ENCODE measurements at places on chromosomes 1 and 21.
A peak's percentile ranks its signal among the peaks of the same experiment; 100 is the strongest.

DNA sequence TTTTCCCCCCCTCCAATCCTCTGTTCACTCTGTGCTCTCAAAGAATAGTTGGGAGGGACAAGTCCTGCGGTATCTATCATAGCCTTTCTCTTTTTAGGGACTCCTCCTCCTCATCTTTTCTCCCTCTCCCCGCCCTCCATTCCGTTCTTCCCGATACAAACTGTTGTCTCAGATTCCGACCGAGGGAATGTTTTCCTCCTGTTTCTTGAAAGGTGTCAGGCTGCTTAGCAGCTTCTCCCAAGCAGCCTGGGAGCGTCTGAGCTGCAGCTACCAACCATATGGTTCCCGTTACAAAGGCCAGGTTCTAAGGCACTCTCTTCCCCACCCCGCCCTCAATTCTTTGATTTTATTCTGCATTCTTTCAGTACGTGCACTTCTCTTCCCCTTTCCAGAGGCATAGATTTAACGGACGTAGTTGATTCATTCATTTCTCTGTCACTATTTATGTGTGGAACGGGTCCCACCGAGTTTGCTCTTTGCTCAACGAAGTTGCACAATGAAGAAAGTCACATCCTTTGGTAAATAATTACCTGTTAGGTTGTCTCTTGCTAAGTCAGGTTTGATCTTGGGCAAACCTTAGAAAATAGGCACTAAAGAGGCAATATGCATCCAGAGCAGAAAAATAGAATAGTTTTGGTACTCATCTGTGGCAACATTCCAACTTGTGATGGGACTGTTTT, 2.8 kb downstream of the ADGRL2 start:
- no peak for DNase-seq

DNA sequence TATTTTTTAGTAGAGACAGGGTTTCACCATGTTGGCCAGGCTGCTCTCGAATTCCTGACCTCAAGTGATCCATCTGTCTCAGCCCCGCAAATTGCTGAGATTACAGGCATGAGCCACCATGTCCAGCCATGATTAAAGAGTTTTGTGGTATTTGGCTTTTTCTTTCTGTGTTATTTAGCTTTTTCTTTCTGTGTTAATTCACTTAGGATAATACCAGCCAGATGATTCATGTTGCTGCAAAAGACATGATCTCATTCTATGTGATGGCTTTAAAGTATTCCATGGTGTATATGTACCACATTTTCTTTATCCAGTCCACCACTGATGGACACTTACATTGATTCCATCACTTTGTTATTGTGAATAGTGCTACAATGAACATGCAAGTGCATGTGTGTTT, 1135.2 kb downstream of the AMY1C start:
- DNase-seq, result no peak

DNA sequence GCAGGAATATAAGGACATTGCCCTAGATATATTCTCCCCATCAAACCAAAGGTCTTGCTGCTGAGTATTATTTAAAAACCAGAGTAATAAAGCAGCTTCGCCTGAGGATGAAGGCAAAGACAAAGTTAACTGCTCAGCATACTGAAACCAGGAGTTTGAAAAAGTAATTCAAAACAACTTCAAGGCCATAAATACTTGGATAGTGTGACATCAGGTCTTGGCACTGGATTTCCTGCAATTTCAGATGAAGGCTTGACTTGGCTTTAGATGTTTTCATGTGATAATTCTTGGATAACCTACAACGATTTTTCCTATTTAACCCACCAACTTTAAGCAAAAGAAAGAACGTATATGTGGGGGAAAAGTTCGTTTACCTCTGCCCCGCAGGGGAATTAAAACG, 10.6 kb downstream of the SOD1 start:
- DNase-seq, result no peak

- peak; percentile 79 for DNase-seq
Measured at GRCh38 chr1:26993237-26994019, at the start of gene TRNP1. TRNP1 (plus strand) TSS chr1:26993692; CDS start chr1:26993787, 95 bp downstream.

- DNase-seq, result no peak
Measured at GRCh38 chr1:109615879-109616278, 3.5 kb downstream of the GNAT2 start.

DNA sequence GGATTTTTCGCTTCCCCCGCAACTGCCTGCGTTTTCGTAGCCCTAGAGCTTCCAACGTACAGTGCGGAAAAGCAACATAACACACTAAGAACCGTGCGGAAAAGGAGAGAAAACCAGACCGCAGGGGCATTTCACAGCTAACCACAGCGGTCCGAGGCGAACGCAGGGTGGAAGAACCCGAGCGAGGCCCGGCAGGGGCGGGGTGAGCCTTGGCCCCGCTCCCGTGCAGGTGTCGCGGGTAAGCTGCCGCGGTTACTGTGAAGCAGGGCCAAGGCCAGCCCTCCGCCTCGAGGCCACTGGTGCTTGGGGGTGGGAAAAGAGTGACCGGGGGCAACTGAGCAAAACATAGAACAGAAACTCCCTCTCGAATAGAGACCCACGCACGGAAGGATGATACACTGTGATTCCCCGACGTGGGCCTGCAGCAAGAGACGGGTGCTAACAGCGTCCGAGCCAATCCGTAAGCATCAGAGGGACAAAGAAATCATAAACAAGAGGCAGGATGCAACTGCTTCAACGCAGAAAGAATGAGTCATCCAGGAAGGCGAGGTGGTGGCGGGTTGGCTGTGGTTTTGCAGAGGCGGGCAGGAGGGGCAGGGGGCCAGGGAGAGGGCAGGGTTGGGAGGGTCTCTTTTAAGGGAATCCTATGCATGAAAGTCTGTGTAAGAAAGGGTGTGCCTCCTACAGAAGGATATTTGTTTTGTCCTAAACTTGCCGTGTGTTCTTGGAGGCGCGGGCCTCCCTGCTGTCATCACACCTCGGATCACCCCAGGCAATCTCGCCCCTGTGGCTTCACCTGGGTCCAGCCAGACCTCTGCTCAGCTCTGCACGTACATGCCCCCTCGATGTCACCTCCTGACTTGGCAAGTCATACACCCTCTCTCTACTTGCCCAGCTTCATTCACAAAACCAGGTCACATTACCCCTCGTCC, 7.3 kb downstream of the GNG4 start:
- peak; percentile 74 for DNase-seq

DNA sequence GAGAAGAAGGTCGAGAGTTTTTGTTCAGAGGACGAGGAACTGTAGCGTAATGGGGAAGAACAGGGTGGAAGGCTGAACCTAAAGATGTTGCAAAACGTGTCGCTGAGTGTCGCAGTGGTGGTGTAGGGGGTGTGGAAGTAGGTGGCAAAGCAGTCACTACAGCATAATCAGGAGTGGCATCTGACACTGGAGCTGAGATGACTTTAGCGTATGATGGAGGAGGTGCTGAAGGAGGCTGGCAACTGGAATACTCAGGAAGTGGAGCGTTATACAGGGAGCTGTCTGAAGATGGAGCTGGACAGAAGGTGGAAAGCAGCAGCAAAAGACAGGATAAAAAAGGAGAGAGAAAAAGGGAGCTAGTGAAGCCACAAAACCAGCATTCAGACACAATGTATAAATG, 89.9 kb upstream of the LBR start:
- DNase-seq, result no peak

GRCh38 chr1:51276286-51276685, 40.2 kb downstream of the RNF11 start:
- no peak for DNase-seq

DNA sequence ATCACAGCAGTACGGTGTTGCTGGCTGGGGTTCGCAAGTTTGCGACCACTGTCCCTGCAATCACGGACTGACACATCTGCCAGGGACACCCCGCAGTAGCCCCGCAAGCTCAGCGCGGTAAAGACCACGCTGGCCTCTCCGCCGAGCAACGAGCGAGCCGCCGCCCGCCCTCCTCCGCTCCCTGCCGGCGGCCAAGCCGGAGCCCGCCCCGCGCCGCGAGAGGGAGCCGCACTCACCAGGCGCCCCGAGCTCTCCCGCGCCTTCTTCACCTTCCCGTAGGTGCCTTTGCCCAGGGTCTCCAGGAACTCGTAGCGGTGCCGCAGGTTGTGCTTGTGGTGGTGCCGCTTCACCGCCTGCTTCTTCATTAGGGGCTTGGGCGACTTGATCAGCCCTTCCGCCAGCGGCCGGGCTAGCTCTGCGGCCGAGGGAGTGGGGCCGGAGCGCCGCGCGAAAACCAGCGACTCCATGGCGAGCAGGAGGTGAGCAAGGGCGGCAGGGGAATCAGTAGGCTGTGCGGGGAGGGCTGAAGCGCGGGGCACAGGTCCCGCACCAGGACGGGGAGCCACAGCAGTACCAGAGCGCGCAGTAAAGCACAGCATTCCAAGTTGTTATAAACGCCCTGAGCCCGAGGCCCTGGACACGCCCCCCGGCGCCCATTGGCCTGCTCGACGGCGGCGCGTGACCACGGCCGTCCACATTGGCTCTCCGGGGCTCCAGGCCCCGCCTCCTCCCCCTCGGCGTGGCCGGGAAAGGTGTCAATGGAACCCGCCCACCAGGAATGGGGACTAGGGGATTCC, at the start of gene NUAK2:
Gene NUAK2 (minus strand): TSS at position 584 of the 797 bp plus-strand sequence. CDS start 117 bp downstream, at position 467.
- DNase-seq, result peak; percentile 87

- no peak for DNase-seq
Measured at GRCh38 chr1:52427152-52427551, 22.8 kb downstream of the PRPF38A start.

- DNase-seq, result no peak
Measured at GRCh38 chr1:2251786-2252185, 23.7 kb downstream of the SKI start.

- DNase-seq, result no peak
Measured at GRCh38 chr1:59107516-59107915, 189.4 kb upstream of the FGGY start.

DNA sequence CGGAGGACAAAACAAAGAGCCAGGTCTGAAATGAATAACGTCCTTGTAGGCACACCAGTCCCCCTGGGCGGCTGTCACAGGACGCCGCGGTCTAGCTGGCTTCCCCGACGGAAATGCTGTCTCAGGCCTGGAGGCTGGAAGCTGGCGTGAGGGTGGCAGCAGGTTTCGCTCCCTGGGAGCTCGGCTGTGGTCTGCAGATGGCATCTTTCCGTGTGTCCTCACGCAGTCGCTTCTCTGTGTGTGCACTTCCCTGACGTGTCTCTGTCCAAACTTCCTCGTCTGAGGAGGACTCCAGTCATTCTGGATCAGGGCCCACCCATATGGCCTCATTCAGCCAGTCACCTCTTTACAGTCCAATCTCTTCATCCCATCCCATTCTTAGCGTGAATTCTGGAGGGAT, 14.2 kb downstream of the TNFRSF14 start:
- no peak for DNase-seq

- no peak for DNase-seq
Measured at GRCh38 chr21:15264084-15264665, 199.4 kb upstream of the NRIP1 start.

- no peak for DNase-seq
Measured at GRCh38 chr1:92038695-92039346, 9.0 kb downstream of the EPHX4 start.

DNA sequence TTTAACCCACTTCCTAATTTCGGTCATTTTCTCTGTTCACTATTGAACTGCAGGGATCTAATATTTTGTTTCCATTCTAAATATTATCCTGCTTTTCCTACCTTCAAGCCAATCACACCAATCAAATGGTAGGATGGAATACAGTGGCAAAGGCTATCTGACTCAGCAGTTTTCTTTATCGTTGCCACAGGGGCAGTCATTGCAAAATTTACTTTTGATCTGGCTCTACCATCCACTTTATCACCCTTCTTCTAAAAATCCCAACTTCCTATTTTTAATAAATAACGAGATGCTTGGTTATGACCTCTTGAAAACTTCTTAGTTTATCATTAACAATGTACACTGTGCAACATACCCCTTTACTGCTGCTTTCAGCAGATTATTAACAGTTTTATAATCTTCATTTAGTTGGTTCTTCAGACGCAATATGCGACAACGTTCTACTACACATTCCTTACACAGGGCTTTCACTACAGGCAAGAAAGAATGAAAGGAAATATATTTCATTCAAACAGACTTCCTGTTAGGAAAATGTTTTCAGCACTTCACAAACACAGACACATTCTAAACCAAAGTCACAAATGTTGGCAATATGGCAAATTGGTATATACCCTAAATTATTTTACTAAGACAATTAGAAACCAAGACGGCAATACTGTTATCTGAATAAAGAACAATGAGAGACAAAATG, 52.3 kb upstream of the RAP1GAP start:
- DNase-seq, result no peak

- no peak for DNase-seq
Measured at GRCh38 chr21:24941316-24942185, 665.7 kb downstream of the MRPL39 start.

DNA sequence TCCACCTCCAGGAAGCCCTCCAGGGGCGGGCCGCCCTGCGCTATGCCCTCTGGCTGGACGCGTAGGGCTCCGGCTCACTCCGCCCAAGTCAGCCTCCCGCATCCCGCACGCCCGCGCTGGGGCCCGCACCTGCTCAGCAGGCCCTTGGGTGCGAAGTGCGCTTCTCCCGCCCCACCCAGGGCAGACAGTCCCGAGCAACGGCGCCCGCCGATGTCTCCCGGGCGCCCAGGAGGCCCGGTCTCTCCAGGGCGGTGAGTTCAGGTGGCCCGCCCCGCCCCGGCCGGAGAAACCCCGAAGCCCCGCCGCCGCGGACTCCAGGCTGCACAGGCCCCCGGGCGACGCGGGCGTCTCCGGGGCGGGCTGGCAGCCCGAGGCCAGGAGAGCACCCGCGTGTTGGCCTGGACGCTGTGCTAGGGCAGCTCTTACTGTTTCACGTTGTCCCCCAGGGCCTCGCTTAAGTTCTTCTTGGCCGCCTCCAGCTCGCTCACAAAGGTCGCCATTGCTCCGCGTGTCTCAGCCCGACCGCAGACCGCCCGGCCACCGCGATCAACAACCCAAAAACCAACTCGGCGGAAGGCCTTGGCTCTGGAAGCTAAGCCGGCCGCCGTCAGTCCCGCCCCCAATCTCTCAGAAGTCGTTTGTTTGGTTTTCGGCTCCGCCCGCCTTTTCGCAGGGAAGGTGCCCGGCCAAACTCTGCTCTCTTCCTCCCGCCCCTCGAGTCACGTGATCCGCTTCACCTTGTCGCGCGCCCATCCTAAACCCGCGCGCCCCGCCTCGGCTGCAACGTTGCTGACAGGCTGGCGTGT, at the start of gene TADA1:
Gene TADA1 (minus strand): TSS at position 531 of the 806 bp plus-strand sequence. CDS start 31 bp downstream, at position 500.
- DNase-seq, result peak; percentile 98

DNA sequence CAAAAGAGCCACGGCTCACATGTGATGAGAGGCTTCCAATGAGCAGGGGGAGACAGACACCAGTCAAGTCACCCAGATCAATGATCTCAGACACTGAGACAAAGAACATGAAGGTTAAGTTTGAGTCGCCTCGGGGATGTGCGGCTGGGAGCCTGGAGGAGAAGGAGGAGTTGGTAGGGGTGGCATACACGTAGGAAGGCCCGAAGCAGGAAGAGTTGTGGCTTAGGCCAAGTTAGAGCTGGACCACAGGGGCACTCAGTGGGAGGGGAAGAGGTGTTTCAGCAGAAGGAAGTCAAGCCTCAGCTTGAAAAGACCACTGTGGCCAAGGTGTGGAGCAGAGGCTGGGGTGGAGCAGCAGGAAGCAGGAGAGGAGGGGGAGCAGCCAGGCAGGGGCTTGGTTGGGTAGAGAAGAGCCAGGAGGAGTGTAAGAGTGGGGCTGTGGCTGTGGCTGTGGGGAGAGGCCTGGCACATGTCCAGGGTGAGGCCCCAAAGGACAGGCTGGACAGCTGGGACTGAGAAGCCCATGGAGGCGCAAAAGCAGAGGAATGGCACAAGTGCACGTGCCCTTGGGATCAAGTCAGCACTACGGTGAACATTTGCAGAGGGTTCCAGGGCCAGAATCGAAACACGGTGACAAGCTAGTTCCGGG, 27.6 kb downstream of the CTNNBIP1 start:
- peak; percentile 43 for DNase-seq

GRCh38 chr1:238384381-238384780, 493.7 kb upstream of the ZP4 start:
- no peak for DNase-seq
